ENCODE measurements at places on chromosomes 16 and 17.

DNA sequence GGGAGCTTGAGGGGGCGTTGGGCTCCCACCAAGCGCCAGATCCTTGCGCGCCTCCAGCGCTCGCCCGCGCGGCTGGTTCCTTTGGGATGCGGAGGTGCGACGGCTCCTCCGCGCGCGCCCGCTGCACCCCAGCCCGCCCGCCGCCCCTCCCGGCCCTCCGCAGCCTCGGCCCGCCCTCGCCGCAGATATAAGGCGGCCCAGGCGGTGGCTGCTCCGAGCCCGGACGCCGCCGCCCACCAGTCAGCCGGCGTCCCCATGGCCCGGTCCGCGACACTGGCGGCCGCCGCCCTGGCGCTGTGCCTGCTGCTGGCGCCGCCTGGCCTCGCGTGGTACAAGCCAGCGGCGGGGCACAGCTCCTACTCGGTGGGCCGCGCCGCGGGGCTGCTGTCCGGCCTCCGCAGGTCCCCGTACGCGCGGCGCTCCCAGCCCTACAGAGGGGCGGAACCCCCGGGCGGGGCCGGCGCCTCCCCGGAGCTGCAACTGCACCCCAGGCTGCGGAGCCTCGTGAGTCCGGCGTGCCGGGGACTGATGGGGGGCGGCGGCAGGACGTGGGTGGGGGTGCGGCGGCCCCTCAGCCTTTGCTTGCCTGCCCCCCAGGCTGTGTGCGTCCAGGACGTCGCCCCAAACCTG lies at the start of gene NPB:
NPB (plus strand) TSS at position 216 of the 630 bp plus-strand sequence; CDS start at position 256, 40 bp downstream.
- DNase-seq: peak; percentile 15

- DNase-seq: no peak
These were observed 81.2 kb downstream of the LMF1 start for GRCh38 chr16:889586-889985.

DNA sequence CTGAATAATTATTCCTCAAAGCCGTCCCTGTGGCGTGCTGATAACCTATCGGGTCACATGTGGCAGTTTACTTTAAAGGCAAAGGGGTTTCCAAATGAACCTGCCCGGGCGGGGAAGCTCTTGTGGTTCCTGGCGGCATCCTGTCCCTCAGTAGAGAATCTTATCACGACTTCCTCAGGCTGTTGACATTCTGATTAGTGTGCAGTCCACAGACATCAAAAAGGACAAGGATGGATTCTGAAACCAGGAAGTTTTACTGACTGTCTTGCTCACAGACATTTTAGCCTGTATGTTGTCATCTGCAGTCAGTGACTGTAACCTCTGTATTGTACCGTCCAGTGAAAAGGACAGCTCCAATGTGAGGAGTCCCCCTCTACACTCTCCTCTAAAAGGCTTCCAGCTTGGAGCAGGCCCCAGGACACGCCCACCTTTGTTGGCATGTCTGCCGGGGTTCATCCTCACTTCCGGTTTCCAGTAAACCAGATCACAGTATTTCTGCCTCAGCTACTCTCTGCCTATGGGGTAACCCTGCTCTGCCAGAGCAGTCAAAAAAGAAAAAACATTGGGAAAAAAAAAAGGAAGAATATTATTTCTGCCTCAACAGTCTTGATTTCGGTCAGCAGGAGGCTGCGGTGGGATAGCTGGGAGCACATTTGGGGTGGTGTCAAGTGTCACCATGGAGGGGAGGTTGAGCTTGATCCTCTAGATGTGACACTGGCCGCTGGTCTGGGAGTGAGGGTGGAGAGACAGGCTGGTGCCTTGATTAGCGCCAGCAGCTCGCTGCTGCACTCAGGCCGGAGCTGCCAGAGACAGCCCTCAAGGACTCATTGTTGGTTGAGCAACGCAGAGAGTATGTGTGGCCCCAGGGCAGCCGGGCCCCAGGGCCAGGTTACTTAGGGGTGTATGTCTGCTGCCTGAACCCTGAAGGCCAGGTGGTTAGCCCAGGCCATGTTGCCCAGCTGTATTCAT lies 89.0 kb upstream of the DNAH17 start:
- peak; percentile 63 for DNase-seq

GRCh38 chr17:8473451-8474192 lies 37.9 kb downstream of the NDEL1 start:
- no peak for DNase-seq

DNA sequence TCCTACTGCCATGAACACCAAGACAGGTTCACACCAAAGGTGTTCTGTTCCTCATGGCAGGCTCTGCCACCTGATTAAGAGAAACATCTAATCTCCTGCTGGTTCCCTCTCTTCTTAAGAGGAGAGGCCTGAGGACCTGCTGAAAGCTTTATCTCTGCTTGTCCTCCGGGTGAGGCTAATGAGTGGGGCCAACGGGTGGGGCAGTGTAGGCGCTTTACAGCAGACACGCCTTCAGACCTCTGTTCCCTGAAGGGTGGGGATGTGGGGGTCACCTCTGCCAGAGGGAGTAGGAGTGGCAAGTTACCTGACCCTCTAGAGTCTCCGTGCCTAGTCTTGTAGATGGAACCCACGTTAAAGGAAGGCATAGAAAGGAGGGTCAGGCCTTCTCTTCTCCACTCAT lies 4.2 kb upstream of the MRM1 start:
- no peak for DNase-seq

- no peak for DNase-seq
These were observed 1.3 kb downstream of the IL34 start for GRCh38 chr16:70647441-70648359.

DNA sequence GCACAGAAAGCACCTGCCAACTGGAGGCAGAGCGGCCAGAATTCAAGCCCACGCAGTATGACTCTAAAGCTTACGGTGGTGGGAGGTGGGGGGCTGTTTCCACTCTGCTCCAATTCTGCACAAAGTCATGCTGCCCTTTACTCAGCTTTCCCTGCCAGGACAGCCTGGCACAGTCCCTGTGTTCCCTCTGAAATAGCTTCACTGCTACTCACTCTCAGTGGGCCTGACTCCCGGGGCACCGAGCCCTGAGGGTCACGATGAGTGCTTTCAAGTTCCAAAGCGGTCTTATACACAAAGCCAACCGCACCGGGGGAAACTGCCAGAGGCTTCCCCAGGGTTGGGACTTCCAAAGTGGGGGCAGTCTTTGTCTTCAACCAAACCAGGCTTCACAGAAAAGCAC lies 306.1 kb upstream of the XYLT1 start:
- DNase-seq: no peak

- DNase-seq: peak; percentile 94
These were observed 1.3 kb upstream of the IRX5 start for GRCh38 chr16:54929090-54930004.

Measured in CD4-positive, alpha-beta T cell treated with Interleukin-12 subunit alpha and Interleukin-12 subunit beta, for 1 hour (primary cell).